Hematopoietic multipotent progenitor cell treated with erythropoietin and hydrocortisone succinate and interleukin-3 and kit ligand, for 17 days (in vitro differentiated cells): ENCODE measurements at places on chromosomes 6 and 20.

DNA sequence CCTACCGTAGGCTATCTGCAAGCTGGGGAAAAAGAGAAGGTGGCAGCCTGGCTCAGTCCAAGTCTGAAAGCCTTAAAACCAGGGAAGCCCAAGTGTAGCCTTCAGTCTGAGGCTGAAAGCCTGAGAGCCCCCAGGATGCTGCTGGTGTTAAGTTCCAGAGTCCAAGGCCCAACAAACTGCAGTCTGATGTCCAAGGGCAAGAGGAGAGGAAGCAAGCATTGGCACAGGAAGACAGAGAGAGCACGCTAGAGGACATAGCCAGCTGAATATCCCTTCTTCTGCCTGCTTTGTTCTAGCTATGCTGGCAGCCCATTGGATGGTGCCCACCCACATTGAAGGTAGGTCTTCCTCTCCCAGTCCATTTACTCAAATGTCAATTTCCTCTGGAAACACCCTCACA lies 12.1 kb upstream of the L3MBTL1 start:
- no peak for DNase-seq

GRCh38 chr6:163308629-163309440 lies 105.7 kb upstream of the QKI start:
- no peak for DNase-seq

DNA sequence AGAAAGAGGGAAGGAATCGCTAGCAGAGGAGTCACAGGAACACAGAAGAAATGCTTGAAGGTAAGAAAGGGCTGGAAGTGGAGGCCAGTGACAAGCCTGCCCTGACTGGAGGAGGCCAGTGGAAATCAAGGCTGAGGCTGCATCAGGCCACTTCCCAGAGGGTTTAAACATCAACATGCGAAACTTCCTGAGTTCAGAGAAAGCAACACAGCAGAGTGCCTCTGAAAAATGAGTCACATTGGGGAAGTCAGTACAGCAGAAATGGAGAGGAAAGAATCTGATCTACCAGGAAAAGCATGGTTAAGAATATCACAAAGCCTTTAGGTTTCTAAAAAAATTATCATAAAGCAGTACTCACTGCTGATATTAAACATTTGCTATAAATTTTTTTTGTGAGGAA lies 23.3 kb downstream of the NAPB start:
- DNase-seq = no peak

GRCh38 chr6:149334201-149334600 lies 16.7 kb downstream of the TAB2 start:
- peak; percentile 42 for DNase-seq

GRCh38 chr6:135789375-135790050 lies 62.0 kb upstream of the PDE7B start:
- DNase-seq = no peak

GRCh38 chr6:90414352-90414751 lies 117.7 kb upstream of the BACH2 start:
- DNase-seq = no peak

DNA sequence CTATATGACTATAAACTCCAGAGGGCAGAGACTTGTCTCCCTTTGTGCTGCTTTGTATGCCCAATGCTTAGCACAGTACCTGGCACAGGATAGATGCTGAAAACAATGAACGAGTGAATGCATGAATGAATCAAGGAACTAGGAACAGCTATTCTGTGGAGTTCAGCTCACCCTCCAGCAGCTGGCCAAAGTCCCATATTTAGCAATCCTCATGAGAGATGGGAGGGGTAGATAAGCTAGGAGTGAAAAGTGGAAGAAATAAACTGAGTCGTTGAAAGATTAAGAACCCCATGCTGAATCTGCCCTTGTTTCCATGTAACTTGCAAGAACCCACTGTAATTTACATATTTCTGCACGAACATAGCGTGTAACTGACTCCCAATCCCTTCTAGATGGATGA lies 106.5 kb downstream of the MAFB start:
- DNase-seq = no peak

DNA sequence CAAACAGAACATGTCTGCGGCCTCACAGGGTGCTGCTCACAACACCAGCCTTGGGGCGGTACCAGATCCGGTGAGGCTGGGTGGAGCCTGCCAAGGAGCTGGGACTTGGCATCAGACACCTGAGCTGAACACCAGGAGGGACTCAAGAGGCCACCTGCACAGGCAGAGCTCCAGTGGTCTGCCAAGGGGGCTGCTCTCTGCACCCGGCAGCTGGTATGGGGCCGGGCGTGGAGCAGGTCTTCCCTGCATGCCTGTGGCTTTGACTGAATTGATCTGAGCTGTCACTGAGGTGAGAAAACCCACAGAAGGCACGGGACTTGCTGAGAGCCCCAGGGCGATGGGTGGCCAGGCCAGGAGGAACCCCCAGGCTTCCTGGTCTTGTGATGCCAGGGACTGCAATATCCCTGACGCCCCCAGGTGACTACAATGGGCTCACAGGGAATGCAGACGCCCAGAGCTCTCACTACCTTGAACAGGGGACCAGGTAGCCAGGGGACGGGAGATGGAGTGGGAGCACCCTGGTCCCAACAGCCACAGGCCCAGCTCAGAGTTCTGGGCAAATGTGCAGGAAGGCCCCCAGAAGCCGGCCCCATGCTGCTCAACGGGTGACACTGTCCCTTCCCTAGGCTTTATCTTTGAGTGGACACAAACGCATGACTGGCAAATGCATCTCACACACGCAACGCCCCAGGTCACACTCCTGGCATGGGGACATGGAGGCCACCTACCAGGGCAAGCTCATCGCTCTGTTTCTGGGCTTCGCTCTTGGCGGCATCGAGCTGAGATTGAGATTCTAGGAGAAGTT lies 48.2 kb downstream of the DSTN start:
- DNase-seq = no peak

DNA sequence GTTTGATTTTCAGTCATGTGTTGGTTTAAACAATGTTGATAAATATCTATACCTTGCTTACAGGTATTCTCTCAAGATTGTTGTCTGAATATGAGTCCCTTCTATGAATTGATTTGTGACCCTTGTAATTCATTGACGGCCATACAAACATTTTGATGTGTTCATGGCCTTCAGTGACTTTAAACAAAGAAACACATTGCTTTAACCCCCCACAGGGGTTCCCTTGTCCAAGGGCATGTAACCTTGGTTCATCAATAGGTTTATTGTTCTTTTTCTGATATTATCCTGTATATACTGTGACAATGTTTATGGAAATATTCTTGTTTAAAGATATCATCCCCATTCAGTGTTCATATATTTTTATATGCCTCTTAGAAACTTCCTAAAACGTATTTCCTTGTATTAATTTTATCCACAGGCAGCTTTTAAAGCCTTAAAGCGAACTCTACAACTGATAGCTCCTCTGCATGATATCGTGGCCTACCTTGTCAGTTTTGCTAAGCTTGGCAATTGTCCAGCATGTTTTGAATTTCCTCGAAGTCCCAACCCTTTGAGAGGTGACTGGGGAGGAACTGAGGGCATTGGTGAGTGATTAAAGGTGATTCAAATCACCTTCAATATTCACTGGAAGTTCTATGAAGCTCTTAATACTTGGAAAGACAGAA lies 87.0 kb downstream of the CD164 start:
- DNase-seq = peak; percentile 44

DNA sequence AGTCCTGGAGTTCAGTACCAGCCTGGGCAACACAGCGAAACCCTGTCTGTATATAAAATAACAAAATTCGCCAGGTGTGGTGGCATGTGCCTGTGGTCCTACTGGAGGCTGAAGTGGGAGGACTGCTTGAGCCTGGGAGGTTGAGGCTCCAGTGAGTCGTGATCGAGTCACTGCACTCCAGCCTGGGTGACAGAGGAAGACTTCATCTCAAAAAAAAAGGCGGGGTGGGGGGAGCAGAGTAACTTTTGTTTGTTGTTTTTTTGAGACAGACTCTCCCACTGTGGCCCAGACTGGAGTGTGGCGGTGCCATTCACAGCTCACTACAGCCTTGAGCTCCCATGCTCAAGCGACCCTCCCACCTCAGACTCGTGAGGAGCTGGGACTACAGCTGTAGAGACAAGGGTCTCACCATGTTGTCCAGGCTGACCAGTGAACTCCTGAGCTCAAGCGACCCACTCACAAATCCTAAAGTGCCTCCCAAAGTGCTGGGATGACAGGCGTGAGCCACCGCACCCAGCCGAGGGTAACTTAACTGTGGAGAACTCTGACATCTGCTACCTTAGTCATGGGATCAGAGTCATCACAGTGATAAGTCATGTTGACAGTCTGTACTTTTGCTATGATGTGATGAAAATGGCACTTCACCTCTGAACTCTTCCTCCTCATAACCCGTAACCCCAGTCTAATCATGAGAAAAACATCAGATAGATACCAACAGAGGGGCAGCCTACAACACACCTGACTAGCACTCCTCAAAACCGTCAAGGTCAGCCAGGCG lies 16.5 kb downstream of the PEDS1 start:
- DNase-seq = peak; percentile 57

DNA sequence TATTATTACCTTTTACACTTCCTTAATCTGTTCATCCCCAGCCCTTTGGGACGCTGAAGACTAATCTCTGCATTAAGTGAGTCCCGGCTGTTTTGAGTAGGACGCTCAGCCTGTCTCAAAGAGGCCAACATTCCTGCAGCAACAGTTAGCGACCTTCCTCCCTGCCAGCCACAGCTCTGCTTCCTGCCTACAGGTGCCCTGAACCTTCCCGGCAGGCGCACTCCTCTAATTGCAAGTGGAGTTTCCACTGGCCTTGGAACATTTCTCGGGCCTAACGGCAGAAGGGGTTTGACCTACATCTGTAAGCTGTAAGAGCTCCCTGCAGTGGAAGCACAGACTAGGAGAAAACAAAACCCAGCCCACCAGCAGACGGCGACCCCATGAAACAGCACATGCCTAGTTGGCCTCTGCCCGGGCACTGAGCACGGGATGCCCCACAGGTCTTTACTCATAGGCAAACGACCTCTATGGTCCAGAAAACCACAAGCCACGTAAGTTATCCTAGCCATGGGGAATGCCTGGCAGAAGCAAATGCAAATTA lies 137.9 kb downstream of the DTNBP1 start:
- no peak for DNase-seq

DNA sequence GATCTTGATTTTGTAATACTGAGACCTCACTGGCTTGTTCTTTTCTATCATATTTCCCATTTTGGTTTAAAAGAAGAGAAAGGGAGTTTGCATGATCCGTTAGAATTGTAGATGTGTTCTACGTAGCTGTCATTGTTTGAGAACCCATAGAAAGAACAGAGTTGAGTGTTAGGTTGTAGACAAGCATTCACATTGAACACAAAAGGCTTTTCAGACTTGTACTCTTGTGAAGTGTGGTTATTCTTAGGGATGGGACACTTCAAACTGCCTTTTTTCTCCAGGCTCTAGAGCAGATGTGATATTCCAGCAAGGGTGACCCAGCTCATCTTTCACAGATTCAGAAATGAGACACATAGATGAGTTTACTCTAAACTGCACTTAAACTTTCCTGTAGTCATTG lies 19.9 kb downstream of the FOXO3 start:
- no peak for DNase-seq

DNA sequence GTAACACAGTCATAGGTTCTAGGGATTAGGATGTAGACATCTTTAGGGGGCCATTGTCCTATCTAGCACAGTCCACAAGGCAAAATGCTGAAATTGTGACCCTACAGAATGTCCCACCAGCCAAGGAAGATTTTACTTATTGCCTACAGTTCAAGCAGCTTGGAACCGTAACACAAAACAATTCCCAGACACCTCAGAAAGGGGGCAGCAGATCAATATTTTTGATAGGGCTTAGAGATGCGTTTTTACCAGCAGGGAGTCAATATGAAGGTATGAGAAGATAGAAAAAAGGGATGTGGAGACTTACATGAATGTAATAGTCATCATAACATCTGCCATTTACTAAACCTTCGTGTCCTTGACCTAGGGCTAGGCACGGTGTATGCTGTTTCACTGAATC lies 81.0 kb downstream of the TMEM170B start:
- DNase-seq = no peak
